ENCODE measurements at places on chromosomes 11 and 22.

DNA sequence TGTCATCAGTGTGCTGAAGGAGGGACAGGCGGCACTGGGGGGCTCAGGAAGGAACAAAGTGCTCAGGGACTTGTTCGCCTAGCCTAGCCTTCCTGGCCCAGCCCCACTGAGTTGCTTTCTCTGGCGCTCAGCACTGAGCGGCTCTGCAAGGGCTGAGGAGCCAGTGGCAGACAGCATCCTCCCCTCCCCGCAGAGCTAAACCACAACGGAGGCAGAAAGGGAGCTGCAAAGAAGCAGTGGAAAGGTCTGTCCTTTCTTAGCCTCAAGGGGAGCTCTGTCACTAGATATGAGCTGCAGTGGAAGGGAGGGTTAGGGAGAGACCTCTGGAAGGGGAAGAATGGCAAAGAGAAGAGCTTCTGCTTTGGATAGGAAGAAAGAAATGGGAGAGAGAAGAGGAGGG, 89.7 kb upstream of the PHOX2A start:
- DNase-seq: peak; percentile 24

DNA sequence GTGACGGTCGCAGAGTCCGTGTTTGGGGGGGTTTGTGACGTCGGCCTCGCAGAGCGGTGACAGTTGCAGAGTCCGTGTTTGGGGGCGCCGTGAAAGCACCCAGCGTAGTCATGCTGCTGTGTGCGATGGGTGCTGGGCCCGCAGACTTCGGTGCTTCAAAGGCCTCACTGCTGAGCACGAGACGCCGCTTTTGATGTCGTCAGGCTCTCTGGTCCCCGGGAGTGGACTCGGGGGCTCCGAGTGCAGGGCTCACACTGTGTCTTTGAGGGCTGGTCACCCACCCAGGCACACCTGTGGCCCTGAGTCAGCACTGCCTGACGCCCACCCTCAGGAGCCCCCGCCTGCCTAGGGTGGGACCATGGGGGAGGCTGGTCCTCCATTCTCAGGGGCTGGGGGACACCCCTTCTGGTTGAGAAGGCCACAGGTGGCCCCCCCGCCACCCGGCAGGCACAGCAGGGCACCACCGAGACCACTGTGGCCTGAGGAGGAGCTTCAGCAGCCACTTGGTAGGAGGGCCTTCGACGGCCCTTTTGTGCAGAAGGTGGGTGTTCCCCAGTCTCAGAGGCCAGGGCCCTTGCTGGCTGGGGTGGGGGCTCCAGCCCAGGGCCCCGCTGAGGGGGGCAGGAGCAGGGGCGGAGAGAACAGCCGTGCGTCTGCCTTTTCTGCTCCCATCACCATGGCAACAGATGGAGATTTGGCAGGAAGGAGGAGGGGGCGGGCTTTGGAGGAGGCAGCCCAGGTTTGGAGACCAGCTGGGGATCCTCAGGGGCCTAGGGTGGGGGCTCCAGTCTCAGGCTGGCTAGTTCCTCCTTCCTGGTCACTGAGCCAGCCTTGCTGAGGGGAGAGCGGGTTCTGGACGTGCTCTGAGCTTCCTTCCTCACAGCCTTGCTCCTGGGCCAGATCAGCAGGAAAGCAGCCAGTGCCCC, 20.9 kb downstream of the BRSK2 start:
- DNase-seq: no peak

- DNase-seq: no peak
Observed at GRCh38 chr11:114307524-114308203, 11.5 kb downstream of the NNMT start.

GRCh38 chr11:68657021-68657780, 27.1 kb upstream of the GAL start:
- no peak for DNase-seq

DNA sequence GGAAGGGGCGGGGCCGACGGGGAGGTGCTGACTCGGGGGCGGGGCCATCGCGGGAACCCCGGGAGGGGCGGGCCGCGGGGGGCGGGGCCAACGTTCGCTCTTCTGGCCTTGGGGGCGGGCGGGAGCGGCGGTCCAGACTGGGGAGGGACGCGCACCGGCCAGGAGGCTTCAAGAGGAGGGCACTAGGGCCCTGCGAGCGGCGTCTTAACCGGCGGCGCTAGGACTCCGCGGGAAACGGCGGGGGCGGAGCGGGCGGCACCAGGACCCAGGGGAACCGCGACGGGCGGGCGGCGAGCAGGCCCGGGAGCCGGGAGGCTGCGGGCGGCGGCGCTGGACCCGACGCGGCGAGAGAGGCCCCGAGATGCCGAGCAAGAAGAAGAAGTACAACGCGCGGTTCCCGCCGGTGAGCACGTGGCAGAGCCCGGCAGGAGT, at the start of gene DRAP1:
Gene DRAP1, plus strand, starts transcription at position 286 of the 432 bp plus-strand sequence. Its CDS starts 76 bp downstream, at position 362.
- peak; percentile 99 for DNase-seq

GRCh38 chr22:32985899-32986765, 72.0 kb downstream of the SYN3 start:
- peak; percentile 63 for DNase-seq

DNA sequence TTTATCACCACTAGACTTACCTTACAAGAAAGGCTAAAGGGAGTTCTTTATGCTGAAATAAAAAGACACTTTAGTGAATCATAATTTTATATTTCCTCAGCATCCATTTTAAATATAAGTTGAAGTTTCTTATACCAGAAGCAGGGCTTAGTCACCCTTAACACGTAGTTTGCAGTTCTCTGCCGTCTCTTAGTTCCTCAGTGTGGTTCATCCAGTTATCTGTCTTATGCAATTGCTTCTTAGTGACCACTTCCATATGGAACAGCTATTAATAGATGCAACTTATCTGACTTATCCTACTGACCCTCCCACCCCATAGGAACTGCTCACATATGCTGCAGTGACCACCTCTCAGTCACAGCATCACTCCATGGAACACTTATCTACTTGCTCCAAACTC, 11.7 kb upstream of the SLC36A4 start:
- DNase-seq: no peak

DNA sequence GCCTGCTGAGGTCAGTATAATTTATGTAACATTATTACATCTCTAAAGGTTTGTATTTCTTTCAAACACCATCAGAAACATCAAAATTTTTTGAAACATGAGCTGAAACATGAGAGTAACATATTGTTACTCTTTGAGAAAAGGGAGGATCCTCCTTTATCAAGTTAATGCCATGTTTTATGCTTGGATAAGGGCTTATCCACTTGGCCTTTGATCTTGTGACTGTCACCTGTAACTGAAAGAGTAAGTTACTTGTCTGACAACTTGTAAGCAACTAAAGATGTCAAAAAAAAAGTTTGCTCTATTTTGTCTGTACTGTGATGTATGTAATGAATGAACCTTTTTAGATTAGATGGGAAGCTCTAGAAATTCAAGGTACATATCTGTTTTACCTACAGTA, 59.6 kb downstream of the FAR1 start:
- no peak for DNase-seq

- no peak for DNase-seq
Observed at GRCh38 chr11:123507043-123507442, 77.0 kb downstream of the GRAMD1B start.

DNA sequence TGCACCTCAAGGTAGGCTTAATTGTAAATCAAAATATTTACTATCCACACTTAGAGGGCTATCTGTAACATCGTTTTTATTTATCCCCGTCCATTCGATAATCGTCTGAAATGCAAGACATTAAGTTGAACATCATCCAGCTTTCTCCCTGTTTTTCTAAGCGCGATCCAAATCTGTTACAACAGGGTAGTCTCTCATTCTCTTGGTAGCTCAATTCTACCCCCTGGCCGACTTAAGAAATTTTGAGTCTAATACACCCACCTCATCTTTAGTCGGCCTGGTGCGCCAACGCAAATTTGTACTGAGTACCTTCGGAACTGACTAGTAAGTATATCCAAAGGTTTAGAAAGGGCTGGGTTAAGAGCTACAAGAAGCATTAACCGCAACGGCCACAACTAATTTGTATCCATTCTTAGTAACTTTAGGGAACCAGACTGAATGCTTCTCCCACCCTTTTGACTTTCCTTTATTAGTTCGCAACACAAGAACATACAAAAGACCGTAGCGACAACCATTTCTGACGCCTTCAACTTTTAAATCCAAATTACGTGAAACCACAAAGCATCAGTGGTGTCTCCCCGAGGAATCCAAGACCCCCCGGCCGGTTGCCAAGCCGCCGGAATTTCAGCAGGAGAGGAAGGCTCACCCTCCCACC, 1.0 kb upstream of the ZNF143 start:
- peak; percentile 60 for DNase-seq

- no peak for DNase-seq
Observed at GRCh38 chr11:104524254-104524653, 360.3 kb upstream of the PDGFD start.

DNA sequence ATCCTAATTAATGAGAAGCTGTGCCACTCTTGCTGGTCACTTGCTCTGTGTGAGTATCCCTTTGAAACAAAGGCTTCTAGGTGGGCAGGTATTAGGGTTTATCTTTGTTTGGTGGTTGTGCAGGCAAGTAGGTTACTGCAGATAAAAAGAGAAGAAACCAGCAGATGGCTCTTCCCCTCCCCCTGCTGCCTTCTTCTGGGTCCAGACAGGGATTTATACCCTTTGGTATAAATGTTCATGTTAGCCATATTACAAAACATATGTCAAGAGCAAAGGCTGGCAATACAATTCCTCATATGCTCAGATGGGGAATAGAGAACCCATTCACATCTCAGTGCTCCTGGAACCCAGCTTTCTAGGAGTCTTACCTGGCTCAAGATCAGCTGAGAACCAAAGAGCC, 109.9 kb downstream of the NAV2 start:
- DNase-seq: no peak

GRCh38 chr11:17233101-17233500, 25.3 kb upstream of the PIK3C2A start:
- no peak for DNase-seq

- no peak for DNase-seq
Observed at GRCh38 chr11:134987223-134987768, 575.3 kb upstream of the B3GAT1 start.

GRCh38 chr11:72425053-72425980, 9.0 kb downstream of the CLPB start:
- no peak for DNase-seq

DNA sequence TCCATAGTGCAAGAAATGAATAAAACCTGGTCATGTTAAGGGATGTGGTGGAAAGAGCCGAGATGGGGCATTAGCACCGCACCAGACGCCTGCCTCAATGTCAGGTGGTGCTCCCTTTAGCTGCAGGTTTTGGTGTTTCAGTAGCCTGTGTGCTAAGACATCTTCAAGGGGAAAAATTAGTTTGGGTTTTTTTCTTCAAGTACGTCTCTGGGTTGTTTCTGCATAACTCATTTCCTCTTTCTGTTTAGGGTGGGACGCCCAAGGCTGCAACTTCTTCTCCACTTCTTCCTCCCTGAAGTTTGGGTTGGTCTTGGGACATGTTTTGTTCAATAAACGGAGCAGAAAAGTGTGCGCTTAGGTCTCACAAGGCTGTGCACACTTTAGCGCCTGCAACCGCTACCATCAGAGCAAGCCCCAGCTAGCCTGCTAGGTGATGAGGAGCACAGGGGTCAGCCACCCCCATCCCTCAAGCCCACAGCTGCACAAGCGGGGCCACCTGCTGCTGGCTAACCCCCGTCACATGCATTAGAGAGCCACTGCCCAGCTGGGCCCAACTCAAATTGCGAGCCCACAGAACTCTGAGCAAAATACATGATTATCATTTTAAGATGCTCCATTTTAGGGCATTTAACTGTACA, 1495.7 kb downstream of the TBC1D22A start:
- DNase-seq: peak; percentile 11

- DNase-seq: peak; percentile 60
Observed at GRCh38 chr22:42716221-42716620, 4.4 kb downstream of the A4GALT start.

DNA sequence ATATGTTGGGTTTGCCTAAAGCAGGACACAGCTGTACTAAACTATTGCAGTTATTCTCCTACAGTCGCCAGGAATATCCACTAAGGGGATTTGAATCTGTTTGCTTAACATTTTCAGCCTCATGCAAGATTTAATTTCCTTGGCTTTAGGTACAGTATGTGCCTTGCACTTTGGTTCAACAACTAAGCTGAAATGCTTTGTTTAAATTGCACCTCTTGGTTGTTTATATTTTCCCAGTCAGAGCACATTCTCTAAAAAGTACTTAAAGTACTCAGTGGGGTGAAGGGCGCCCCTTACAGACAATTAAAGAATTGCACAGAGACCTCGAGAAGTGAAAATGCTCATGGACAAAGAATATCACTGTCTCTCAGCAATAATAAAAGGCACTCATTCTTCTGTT, 107.8 kb upstream of the MTNR1B start:
- DNase-seq: no peak

- DNase-seq: no peak
Observed at GRCh38 chr11:2522631-2523255, 77.9 kb downstream of the KCNQ1 start.

GRCh38 chr22:38751422-38752346, 4.1 kb downstream of the SUN2 start:
- peak; percentile 80 for DNase-seq

DNA sequence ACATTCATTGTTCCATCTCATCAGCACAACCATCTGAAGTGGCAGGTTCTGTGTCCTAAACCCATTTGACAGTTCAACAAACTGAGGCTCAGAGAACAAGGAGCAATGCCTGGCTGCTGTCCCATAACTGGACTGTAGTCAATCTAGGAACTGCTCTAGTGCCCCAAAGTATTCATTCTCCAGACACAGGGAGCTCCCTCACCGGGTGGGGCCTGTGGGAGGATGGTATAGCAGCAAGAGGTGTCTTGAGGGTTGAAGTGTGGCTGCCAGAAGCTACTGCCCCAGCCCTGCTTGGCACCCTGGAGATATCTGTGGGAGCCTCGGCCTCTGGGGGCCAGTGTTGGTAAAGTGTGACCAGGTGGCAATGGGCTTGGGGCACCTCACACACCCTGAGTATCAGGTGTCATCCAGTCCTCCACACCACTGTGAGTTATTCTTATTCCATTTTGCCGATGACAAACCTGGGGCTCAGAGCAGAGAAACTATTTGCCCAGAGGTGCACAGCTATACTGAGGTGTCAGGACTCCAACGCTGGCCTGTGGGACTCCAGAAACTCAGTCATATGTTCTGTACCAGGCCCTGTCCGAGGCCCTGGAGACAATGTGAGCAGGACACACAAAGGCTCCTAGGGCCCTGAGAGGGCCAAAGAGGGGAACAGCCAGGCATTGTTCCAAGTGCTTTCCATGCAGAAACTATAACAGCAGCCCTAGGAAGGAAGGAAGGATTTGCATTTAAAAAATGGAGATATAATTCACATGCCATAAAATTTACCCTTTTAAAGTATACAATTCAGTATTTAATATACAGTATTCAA, 46.0 kb upstream of the KLHL35 start:
- DNase-seq: no peak

DNA sequence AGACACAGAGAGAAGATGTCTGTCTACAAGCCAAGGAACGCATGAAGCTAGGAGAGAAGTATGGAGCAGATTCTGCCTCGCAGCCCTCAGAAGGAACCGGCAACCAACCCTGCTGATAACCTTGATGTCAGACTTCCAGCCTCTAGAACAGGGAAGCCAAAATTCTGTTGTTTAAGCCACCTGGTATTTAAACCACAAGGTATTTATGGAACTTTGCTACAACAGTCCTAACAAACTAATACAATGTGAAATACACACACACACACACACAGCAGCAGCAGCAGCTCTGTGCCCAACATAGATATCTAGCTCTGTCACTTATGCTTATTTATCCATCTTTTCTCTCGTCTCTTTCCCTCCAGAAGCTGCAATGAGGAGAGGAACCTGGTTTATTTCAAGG, 400.0 kb downstream of the ETS1 start:
- DNase-seq: no peak
